ENCODE measurements at places on chromosomes 2 and 18. TPM values are rescaled to one million over a fixed set of nuclear protein-coding genes. Genes with fewer than 3 reads are reported as not detected.

- H3K4me1 ChIP-seq: no peaks in the 10 kb centered on the region
- no peak overlapping the region for H3K4me3 ChIP-seq
- no peak for DNase-seq
Observed at GRCh38 chr18:47387864-47388263, 136.4 kb upstream of the SKOR2 start.

DNA sequence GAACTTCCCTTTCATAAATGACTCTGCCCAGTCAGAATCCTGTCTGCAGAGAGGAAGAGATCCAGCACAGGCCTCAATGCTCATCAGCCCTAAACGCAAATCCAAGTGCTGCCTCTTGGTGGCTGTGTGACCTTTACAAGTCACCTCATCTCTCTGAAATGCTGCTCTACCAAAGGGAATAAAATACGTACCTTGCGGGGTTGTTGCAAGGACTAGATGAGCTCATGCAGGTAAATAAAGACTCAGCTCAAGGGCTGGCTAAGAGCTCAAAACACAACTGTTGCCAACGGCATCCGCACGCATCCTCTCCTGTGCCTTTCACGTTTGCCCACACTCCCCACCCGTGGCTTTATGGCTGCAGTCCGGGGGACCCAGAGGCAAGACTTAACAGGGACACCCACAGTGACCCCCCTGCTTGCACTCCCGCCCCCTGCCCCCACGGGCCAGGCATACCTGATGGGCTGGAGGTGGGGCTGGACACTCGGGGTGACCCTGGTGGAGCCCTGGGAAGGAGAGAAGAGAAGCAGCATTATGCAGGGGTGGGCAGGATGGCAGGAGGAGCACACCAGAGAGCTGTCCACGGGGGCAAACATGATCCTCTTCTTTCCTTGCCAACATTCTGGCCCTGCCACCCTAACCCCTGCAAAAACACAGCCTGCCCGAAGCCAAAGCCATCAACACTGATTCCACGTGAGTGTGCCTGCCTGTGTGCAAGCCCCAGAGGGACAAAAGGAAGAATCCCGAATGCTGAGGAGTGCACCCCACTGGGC lies 102.6 kb downstream of the TNS1 start:
- peak overlapping the region; percentile 59 for H3K4me3 ChIP-seq
- peak overlapping the region; percentile 96 for H3K27ac ChIP-seq

DNA sequence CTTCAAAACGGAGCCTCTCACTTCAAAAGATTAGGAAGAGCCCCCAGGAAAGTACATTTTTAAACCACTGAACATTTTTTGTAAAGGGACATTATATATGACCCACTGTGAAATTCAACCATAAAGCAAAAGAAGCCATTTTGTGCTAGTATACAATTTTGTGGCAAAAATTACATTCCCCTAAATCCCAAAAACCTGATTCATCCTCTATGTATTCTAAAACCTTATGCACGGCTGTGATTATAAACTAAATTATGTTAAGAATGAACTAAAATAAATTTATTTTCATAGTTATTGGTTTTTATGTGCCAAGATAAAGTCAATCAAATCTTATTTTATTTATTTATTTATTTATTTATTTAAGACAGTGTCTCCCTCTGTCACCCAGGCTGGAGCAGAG lies 48.5 kb downstream of the RTN4 start:
- peaks cover 61% of the 10 kb centered on the region for H3K4me1 ChIP-seq
- H3K4me3 ChIP-seq: no peak overlapping the region
- H3K27me3 ChIP-seq: no peaks in the 10 kb centered on the region
- no peak overlapping the region for H3K27ac ChIP-seq

GRCh38 chr2:1010415-1010930 lies 59.8 kb downstream of the SNTG2 start:
- no peak overlapping the region for H3K4me3 ChIP-seq
- DNase-seq: no peak
- no peaks in the 10 kb centered on the region for H3K4me1 ChIP-seq
- no peaks in the 10 kb centered on the region for H3K27me3 ChIP-seq
- no peak overlapping the region for H3K27ac ChIP-seq

DNA sequence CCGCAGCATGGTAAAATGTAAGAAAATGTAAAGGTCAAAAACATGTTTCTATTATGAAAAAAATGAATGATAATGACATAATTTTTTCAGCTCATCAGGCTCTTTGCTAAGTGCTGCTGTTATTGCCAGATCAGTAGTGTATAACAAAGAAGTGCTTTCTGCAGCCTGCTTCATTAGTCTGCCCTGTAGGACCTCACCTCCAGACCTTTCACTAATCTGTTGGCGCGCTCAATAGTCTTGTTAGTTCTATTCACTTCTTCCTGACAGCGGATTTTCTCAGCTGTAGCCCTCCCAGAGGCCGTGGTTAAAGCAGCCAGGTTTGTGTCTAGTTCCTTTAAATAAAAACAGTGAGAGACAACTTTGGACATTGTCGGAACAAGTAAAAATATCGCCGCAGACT lies 97.7 kb downstream of the CDCA7 start:
- DNase-seq: no peak
- no peaks in the 10 kb centered on the region for H3K27me3 ChIP-seq
- H3K36me3 ChIP-seq: no peaks in the 10 kb centered on the region

Gene POTEI
- not detected for total RNA-seq

DNA sequence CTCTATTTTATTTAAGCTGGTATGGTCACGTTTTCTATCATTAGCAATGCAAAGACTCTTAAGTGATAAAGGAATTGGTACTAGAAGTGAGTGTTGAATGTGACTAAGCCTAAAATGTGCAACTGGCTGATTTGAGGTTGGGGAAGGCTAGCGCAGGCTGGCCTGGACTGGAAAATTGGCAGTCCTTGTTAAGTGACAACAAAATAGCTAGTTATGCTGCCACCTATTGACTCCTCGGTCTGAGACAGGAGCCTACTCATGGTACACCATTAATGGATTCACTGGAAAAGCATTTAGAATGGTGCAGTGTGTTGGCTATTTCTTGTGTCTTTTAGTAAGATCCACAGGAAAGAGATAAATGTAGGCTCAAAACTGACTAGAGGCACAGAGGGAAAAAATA lies 5.7 kb upstream of the WIPF1 start:
- H3K27me3 ChIP-seq: no peaks in the 10 kb centered on the region
- no peak overlapping the region for H3K27ac ChIP-seq
- peaks cover 15% of the 10 kb centered on the region for H3K4me1 ChIP-seq
- H3K36me3 ChIP-seq: no peaks in the 10 kb centered on the region
- no peak overlapping the region for H3K4me3 ChIP-seq
- no peak for DNase-seq

DNA sequence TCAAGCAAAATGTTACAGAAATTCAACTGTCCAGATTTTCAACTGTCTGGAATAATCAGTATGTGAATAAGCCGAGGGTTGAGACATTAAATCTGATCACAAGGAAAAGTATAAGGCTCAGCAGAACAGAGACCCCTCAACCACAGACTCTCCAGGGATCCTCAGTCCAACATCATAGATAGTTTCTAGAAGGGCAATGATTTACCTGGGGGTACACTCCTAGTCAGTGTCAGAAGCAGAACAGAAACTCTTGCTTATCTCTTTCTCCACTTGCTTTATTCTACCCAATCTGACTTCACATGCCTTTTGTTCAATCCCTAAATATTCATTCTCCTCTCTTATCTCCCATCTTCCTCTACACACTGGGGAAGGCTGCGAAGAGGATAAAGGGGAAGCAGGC lies 36.4 kb downstream of the ICOS start:
- peaks cover 19% of the 10 kb centered on the region for H3K4me1 ChIP-seq
- H3K36me3 ChIP-seq: no peaks in the 10 kb centered on the region
- H3K27ac ChIP-seq: no peak overlapping the region
- H3K27me3 ChIP-seq: no peaks in the 10 kb centered on the region
- no peak for DNase-seq

- H3K27ac ChIP-seq: no peak overlapping the region
- H3K36me3 ChIP-seq: no peaks in the 10 kb centered on the region
- H3K27me3 ChIP-seq: no peaks in the 10 kb centered on the region
- no peak for DNase-seq
Observed at GRCh38 chr2:148255929-148256328, 235.0 kb downstream of the MBD5 start.

- no peaks in the 10 kb centered on the region for H3K4me1 ChIP-seq
- no peak for DNase-seq
- no peak overlapping the region for H3K27ac ChIP-seq
- H3K4me3 ChIP-seq: no peak overlapping the region
Observed at GRCh38 chr2:226828191-226828590, 7.7 kb upstream of the RHBDD1 start.

Gene ALPI
- total RNA-seq: not detected

Gene SNORC
- 0.41 TPM for total RNA-seq

GRCh38 chr2:129080715-129081476 lies 762.2 kb upstream of the HS6ST1 start:
- DNase-seq: no peak
- H3K27ac ChIP-seq: no peak overlapping the region
- H3K4me3 ChIP-seq: no peak overlapping the region
- H3K36me3 ChIP-seq: no peaks in the 10 kb centered on the region
- H3K27me3 ChIP-seq: no peaks in the 10 kb centered on the region

DNA sequence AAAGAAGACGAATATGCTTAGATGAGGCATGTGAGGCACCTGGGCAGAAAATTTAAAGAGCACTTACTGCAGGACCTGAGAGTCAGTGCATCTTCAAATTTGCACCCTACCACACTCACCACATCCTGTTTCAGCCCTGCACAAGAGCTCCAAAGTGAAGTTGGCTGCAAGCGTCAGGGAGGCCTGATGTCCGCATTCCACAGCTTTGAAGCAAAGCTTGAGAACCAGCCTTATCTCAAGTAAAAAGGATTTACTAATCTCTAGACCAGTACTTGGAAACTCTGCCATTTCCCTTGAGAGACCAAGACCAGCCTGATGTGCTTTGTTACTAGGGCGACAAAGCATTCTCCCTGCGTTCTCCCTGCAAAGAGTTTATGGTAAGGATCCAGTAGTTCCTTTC lies 3.4 kb upstream of the ASNSD1 start:
- no peaks in the 10 kb centered on the region for H3K36me3 ChIP-seq
- H3K27me3 ChIP-seq: no peaks in the 10 kb centered on the region
- DNase-seq: no peak

DNA sequence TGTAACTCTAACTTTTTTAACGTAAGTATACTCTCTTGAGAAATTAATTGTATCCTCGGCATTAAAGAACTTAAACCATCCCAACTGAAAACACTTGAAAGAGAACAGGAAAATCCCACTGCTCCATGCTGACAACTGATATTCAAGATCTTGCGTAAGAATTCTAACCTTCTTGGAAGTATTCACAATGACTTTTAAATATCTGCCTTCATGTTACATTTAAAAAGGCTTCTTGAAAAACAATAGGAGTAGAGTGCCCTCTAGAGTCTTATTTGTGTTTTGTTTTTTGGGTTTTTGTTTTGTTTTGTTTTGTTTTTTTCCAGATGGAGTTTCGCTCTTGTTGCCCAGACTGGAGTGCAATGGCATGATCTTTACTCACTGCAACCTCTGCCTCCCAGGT lies 65.4 kb upstream of the DNAJC10 start:
- no peaks in the 10 kb centered on the region for H3K4me1 ChIP-seq
- H3K27me3 ChIP-seq: no peaks in the 10 kb centered on the region
- H3K4me3 ChIP-seq: peak overlapping the region; percentile 32
- no peaks in the 10 kb centered on the region for H3K36me3 ChIP-seq

Gene STEAP3
- 31.4 TPM for total RNA-seq

DNA sequence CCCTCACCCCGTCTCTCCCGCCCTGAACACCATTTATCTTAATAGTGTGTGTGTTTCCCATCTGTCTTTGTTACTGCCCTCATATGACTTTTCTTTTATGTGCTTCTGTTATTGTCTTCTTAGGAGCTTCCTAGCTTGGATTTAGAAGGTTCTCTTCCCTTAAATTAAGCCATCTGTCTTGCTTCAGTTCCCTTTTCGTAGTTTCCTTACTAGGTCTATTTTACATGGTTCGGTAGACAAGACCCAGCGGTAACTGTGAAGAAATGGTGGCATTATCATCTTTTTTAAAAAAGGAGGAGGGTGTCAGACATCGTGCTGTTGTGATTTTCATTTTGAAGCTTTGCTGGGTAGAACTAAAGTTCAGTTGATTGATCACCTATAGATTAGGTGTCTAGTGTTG lies 10.3 kb downstream of the NCK2 start:
- H3K36me3 ChIP-seq: no peaks in the 10 kb centered on the region
- DNase-seq: no peak
- H3K27me3 ChIP-seq: no peaks in the 10 kb centered on the region
- no peak overlapping the region for H3K4me3 ChIP-seq
- H3K4me1 ChIP-seq: peaks cover 45% of the 10 kb centered on the region

Gene POMC
- 5.7 TPM for total RNA-seq

Gene CFAP221
- total RNA-seq: not detected

- H3K4me1 ChIP-seq: no peaks in the 10 kb centered on the region
- no peaks in the 10 kb centered on the region for H3K36me3 ChIP-seq
- H3K4me3 ChIP-seq: no peak overlapping the region
- no peak overlapping the region for H3K27ac ChIP-seq
- no peaks in the 10 kb centered on the region for H3K27me3 ChIP-seq
Observed at GRCh38 chr18:36850527-36851201, 21.7 kb downstream of the KIAA1328 start.

- no peaks in the 10 kb centered on the region for H3K4me1 ChIP-seq
- H3K4me3 ChIP-seq: no peak overlapping the region
- no peak for DNase-seq
Observed at GRCh38 chr2:79580175-79580574, 67.3 kb downstream of the CTNNA2 start.

DNA sequence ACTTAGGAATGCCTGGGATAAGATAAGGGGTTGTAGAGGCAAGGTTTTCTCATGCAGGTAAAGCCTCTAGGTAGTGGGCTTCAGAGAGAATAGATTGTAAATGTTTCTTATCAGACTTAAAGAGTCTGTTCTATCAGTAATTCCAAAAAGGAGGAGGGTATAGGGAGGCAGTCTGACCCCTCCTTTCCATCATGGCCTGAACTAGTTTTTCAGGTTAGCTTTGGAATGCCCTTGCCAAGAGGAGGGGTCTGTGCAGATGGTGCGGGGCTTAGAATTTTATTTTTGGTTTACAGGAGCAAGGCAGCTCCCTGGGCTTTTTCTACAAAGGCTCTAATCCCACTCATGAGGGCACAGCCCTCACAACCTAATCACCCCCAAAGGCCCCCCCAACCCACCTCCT lies 135.0 kb downstream of the B3GNT2 start:
- no peak for DNase-seq
- no peaks in the 10 kb centered on the region for H3K27me3 ChIP-seq
- no peak overlapping the region for H3K4me3 ChIP-seq
- no peaks in the 10 kb centered on the region for H3K36me3 ChIP-seq
- H3K4me1 ChIP-seq: no peaks in the 10 kb centered on the region

DNA sequence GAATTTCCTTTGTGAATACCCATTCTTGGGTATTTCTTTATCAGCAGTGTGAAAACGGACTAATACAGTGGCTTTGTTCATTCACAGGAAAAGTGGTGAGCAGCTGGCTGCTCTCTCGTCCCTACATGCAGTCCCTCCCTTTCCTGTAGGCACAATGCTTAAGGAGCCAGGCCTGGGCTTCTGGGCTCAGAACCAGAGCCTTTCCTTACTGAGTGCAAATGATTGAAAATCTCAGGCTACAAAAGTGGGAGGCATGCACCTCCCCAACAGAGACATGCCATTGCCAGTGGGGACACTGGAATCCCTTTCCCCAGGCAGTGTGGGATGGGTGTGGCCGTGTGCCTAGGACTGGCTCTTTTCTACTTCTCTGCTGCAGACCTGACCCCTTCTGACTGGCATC lies 61.3 kb downstream of the MCFD2 start:
- H3K4me3 ChIP-seq: no peak overlapping the region
- no peaks in the 10 kb centered on the region for H3K36me3 ChIP-seq
- DNase-seq: no peak
- H3K4me1 ChIP-seq: peaks cover 37% of the 10 kb centered on the region

GRCh38 chr18:49691177-49691608 lies 122.1 kb downstream of the ACAA2 start:
- H3K27ac ChIP-seq: no peak overlapping the region
- no peaks in the 10 kb centered on the region for H3K36me3 ChIP-seq
- H3K4me1 ChIP-seq: no peaks in the 10 kb centered on the region
- H3K4me3 ChIP-seq: no peak overlapping the region
- H3K27me3 ChIP-seq: no peaks in the 10 kb centered on the region

Data from thoracic aorta (tissue), 2 donors.